Muscle of arm (tissue), 14 donors: ENCODE measurements at places on chromosomes 3 and 15. TPM values are rescaled to one million over a fixed set of nuclear protein-coding genes. Genes with fewer than 3 reads are reported as not detected.

ACKR4 gene
- polyA plus RNA-seq = 1.1 TPM

TMED3 gene
- polyA plus RNA-seq = 72.4 TPM

PML gene
- not detected for polyA plus RNA-seq

IMPG2 gene
- 0.98 TPM for polyA plus RNA-seq

TMEM158 gene
- polyA plus RNA-seq = 9.4 TPM

CPNE4 gene
- 0.64 TPM for polyA plus RNA-seq

ZNF621 gene
- 14.2 TPM for polyA plus RNA-seq

ONECUT1 gene
- not detected for polyA plus RNA-seq

CKMT1A gene
- polyA plus RNA-seq = not detected

HTR3E gene
- polyA plus RNA-seq = not detected

CCR1 gene
- 4.1 TPM for polyA plus RNA-seq

PSTPIP1 gene
- polyA plus RNA-seq = 7.2 TPM

SPTBN5 gene
- 1.9 TPM for polyA plus RNA-seq

GOLGA6A gene
- 0.37 TPM for polyA plus RNA-seq

CCDC54 gene
- polyA plus RNA-seq = 1.3 TPM

MKRN3 gene
- 1.7 TPM for polyA plus RNA-seq

BUB1B gene
- polyA plus RNA-seq = 22.0 TPM

DCBLD2 gene
- 36.8 TPM for polyA plus RNA-seq

SLITRK3 gene
- 0.19 TPM for polyA plus RNA-seq

MGLL gene
- 24.6 TPM for polyA plus RNA-seq

NUP210 gene
- polyA plus RNA-seq = 6.1 TPM

GOLGA8Q gene
- polyA plus RNA-seq = 0.41 TPM

RTP3 gene
- polyA plus RNA-seq = not detected

HRG gene
- not detected for polyA plus RNA-seq

GCHFR gene
- 4.6 TPM for polyA plus RNA-seq

GP5 gene
- 0.27 TPM for polyA plus RNA-seq

LIPC gene
- polyA plus RNA-seq = 1.1 TPM

TIPARP gene
- polyA plus RNA-seq = 8.2 TPM

FEZF2 gene
- not detected for polyA plus RNA-seq

KLHL6 gene
- polyA plus RNA-seq = 1.9 TPM

FAM81A gene
- polyA plus RNA-seq = 1.7 TPM

CGNL1 gene
- polyA plus RNA-seq = 7.3 TPM
